ENCODE measurements at places on chromosomes 12 and 14. TPM values are rescaled to one million over a fixed set of nuclear protein-coding genes. Genes with fewer than 3 reads are reported as not detected.

DNA sequence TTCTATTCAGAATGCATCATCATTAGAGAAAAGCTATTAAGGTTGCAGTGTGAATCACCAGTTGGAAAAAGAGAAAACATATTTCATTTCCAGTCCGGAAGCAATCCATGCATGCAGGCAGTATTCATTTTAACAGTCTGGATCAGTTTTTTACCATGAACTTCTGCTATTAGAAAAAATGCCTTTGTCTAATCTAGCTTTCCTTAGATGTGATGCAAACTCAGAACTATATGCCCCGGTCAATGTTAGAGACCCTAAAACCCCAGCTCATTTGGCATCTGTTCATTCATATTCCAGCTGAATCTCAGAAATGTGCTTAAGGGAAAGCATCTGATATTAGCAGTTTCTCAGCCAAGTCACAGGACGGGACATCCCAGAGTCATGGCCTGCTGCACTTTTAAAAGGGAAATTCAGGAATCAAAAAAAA is 8.5 kb downstream of the IRAK3 start:
- H3K27me3 ChIP-seq: no peaks in the 10 kb centered on the region
- H3K4me3 ChIP-seq: no peak overlapping the region
- no peak for DNase-seq
- H3K27ac ChIP-seq: no peak overlapping the region
- no peaks in the 10 kb centered on the region for H3K36me3 ChIP-seq

The OR4Q2 gene
- total RNA-seq: not detected

The GDF3 gene
- not detected for total RNA-seq

DNA sequence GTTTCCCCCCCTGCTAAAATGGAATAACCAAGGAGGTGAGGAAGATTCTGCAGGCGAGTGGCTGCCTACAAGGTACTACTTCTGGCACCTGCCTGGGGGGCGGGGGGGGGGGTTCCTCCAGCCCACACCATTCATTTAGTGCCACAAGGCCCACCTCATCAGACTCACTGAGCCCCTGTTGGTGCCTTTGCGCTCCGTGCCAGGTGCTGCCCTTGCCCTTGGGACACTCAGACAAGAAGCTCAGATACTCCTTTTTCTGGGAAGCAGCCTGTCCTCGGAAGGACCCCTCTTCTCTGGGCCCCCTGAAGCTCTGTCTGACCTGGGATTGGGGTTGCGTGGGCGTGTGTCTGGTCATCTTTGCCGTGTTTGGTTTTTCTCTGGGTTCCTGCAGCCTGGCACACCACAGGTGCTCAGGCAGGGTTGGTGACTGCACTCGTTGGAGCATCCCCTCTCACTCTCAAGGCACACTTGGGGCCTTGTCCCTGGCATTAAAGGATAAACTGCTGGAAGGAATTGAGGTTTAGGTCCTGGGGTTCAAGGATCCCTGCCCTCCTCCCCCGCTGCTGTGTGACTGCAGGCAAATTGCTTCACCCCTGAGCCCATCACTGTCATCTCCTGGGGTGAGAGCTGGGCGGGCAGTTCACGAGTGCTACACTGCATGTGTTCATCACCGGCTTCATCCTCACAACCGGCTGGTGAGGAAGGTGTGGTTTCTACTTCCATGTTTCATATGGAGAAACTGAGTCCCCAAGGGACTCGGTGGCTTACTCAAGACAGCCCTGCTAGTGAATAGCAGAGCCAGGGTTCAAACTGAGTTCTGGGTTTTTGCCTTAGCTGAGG is 16.9 kb downstream of the FAM222A start:
- no peak overlapping the region for H3K4me3 ChIP-seq
- H3K4me1 ChIP-seq: no peaks in the 10 kb centered on the region
- H3K36me3 ChIP-seq: no peaks in the 10 kb centered on the region
- H3K27ac ChIP-seq: no peak overlapping the region
- no peaks in the 10 kb centered on the region for H3K27me3 ChIP-seq

GRCh38 chr12:52023182-52023975 is 16.6 kb downstream of the TAMALIN start:
- no peaks in the 10 kb centered on the region for H3K27me3 ChIP-seq
- peak; percentile 91 for DNase-seq
- peak overlapping the region; percentile 38 for H3K4me3 ChIP-seq
- peaks cover 36% of the 10 kb centered on the region for H3K4me1 ChIP-seq
- H3K36me3 ChIP-seq: no peaks in the 10 kb centered on the region

GRCh38 chr14:31993521-31993951 is 83.6 kb upstream of the ARHGAP5 start:
- peak overlapping the region; percentile 26 for H3K27ac ChIP-seq
- peaks cover 63% of the 10 kb centered on the region for H3K4me1 ChIP-seq
- H3K36me3 ChIP-seq: no peaks in the 10 kb centered on the region
- no peak for DNase-seq
- no peak overlapping the region for H3K4me3 ChIP-seq

GRCh38 chr14:30227876-30228275 is 300.2 kb upstream of the PRKD1 start:
- no peak for DNase-seq
- peaks cover 11% of the 10 kb centered on the region for H3K4me1 ChIP-seq
- no peaks in the 10 kb centered on the region for H3K36me3 ChIP-seq
- H3K27ac ChIP-seq: peak overlapping the region; percentile 44

The DPPA3 gene
- total RNA-seq: not detected

The MRPL51 gene
- total RNA-seq: 247 TPM

DNA sequence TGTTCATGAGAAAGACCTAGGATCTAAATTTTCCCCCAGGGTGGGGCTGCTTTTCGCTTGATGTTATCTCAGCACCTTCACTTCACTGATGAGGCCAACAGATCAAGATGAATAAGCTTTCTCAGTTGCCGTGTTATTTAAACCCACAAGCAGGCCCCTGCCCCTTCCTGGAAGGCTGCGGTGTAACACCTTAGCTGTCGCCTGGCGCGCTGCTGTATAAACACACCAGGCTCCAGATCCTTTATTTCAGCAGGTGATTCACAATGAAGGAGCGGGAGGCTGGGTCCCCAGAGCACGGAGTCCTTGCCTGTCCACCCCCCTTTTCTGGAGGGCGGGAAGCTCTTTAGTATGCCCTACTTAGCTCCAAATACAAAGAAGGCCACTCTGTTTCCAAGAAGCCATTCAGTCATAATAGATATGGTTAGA is 515.4 kb downstream of the FUT8 start:
- H3K36me3 ChIP-seq: no peaks in the 10 kb centered on the region
- H3K27me3 ChIP-seq: peaks cover 15% of the 10 kb centered on the region
- H3K27ac ChIP-seq: no peak overlapping the region
- DNase-seq: no peak
- no peaks in the 10 kb centered on the region for H3K4me1 ChIP-seq
- H3K4me3 ChIP-seq: no peak overlapping the region

DNA sequence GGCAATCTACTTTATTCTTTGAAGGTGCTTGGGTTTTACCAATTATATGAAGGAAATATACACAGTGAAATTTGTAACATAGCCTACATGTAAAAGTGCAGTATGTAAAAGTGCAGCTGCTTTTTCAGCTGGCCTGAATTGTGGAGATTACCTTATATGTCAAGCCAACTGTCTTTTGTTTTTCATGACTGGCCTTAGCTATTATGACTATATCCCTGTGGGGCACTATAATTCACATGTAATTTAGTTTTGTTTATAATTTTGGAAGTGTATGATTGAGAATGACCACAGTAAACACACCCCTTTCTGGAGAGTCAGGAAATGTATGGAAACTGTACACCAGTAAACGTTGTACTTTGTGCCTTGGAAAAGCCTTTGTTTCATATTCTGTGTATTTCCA is 435.0 kb upstream of the STXBP6 start:
- no peak overlapping the region for H3K27ac ChIP-seq
- no peaks in the 10 kb centered on the region for H3K27me3 ChIP-seq
- H3K4me3 ChIP-seq: no peak overlapping the region
- no peak for DNase-seq
- no peaks in the 10 kb centered on the region for H3K36me3 ChIP-seq
- H3K4me1 ChIP-seq: no peaks in the 10 kb centered on the region

The TSPAN19 gene
- 0.47 TPM for total RNA-seq

The KIF26A gene
- 6.5 TPM for total RNA-seq

The AQP2 gene
- not detected for total RNA-seq

- H3K4me3 ChIP-seq: no peak overlapping the region
- H3K4me1 ChIP-seq: no peaks in the 10 kb centered on the region
- no peaks in the 10 kb centered on the region for H3K27me3 ChIP-seq
- no peak for DNase-seq
- H3K36me3 ChIP-seq: no peaks in the 10 kb centered on the region
- no peak overlapping the region for H3K27ac ChIP-seq
Measured at GRCh38 chr12:34602213-34602940, 580.1 kb downstream of the ALG10 start.

The RNASE3 gene
- total RNA-seq: not detected

GRCh38 chr14:51609251-51609954 is 42.3 kb upstream of the FRMD6 start:
- H3K36me3 ChIP-seq: no peaks in the 10 kb centered on the region
- H3K4me1 ChIP-seq: no peaks in the 10 kb centered on the region
- no peak for DNase-seq
- H3K4me3 ChIP-seq: no peak overlapping the region
- H3K27me3 ChIP-seq: no peaks in the 10 kb centered on the region

The C14orf132 gene
- total RNA-seq: 1.1 TPM

- peaks cover 43% of the 10 kb centered on the region for H3K27me3 ChIP-seq
- no peaks in the 10 kb centered on the region for H3K4me1 ChIP-seq
- H3K36me3 ChIP-seq: no peaks in the 10 kb centered on the region
- no peak for DNase-seq
- H3K4me3 ChIP-seq: no peak overlapping the region
Measured at GRCh38 chr12:126726481-126727217, 1540.3 kb upstream of the TMEM132C start.
